GDM1 (cell line): ENCODE measurements at places on chromosomes 4 and X.
A peak's percentile ranks its signal among the peaks of the same experiment; 100 is the strongest.

GRCh38 chr4:27775156-27775555 lies 914.5 kb downstream of the STIM2 start:
- no peak for DNase-seq

DNA sequence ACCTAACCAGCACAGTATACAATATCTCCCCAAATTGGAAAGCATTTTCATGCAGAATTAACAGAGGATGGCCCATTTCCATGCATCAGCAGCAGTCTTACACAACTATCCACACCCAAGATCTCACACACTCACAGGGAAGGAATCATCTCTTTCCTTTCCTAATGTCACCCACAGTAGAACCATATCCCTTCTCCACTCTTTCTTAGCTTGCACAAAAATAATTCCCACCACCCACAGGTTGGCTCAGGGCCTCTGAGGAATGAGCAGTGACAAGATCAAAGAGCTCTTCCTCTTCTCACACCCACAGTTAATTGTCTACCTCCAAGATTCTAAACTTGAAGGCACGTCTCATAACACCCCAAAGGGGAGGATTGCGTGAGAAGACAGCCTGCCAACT lies 217.7 kb upstream of the VEGFC start:
- no peak for DNase-seq

DNA sequence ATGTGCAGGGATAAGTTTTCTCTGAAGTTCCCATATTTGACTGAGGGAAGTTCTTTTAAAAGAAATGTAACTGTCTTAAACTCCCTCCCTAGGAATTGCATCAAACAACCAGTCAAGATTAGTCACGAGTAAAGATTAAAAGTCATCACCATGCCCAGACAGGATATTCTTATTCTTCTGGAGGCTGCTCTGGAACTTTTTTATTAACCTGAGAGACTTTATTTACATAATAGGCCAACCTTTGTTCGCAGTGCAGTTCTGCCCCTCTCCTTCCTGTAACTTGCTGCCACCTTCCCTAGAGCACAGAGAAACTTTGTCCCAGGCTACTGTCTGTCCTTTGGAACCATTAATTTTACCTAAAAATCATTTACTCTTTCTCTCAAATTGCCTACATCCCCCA lies 9.8 kb upstream of the HERC3 start:
- DNase-seq = no peak

DNA sequence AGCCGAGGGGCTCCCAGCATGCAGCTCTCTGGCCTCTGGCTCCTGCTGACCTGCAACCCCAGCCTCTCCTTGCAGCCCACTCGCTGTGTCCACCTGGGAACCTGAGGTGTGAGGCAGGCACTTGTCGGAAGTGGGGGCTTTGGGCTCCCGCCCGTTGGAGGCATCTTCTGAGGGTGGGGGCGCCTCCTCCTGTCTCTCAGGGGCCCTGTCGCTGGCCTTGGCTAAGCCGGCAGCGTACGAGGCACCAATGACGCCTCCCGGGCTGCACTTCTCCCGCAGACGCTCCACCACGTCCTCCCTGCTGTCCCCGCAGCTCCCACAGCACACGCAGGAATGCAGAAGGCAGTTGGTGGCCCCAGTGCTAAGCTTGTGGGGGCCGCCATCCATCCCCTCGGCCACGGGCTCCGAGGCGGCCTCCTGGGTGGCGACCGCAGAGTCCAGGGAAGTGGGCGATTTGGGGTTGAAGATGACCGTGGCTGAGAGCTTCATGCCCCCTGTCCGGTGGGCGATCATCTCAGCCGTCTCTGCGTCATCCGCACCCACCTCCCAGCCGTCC lies 42.5 kb upstream of the MXD4 start:
- no peak for DNase-seq

GRCh38 chr4:78069319-78069718 lies 12.2 kb downstream of the FRAS1 start:
- no peak for DNase-seq

DNA sequence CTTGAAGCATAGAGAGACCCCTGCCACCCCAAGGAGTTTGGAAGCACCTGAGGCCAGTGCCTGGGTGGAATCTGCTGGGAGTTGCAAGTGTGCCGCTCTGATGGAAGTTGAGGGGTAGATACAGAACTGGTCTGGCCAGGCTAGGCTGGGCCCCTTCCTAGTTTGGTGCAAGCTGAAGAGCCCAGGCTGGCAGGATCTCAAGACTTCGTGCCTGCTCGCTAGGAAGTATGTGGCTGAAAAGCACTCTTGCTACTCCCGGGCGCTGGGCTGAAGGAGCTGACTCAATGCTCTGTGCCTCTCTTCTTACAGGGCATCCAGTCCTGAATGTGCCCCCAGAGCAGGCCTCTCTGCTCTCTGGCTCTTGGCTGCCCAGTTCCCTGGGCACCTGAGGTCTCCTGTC lies 51.7 kb upstream of the PJA1 start:
- DNase-seq = no peak

GRCh38 chr4:4995103-4995907 lies 24.0 kb downstream of the CYTL1 start:
- DNase-seq = peak; percentile 72

DNA sequence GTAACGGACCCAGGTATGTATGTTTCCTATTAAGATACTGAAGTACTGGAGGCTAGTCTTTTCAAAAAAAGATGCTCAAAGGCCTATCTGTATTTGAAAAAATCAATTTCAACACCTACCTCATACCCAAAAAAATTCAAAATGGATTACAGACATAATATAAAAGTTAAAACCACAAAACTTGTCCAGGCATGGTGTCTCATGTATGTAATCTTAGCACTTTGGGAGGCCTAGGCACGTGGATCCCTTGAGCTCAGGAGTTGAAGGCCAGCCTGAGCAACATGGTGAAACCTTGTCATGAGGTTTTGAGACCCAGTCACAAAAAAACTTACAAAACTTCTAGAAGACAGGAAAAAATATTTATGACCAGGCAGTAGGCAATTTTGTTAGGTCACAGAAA lies 16.7 kb downstream of the RBMX start:
- no peak for DNase-seq

GRCh38 chrX:111568354-111568753 lies 56.9 kb downstream of the SERTM2 start:
- DNase-seq = no peak

- DNase-seq = no peak
Observed at GRCh38 chr4:89715631-89716030, 121.3 kb downstream of the SNCA start.

- DNase-seq = no peak
Observed at GRCh38 chr4:70473679-70474078, 1.7 kb downstream of the MUC7 start.

- DNase-seq = no peak
Observed at GRCh38 chr4:27966664-27967063, 1106.0 kb downstream of the STIM2 start.

GRCh38 chr4:174222266-174222872 lies 61.1 kb downstream of the FBXO8 start:
- no peak for DNase-seq

DNA sequence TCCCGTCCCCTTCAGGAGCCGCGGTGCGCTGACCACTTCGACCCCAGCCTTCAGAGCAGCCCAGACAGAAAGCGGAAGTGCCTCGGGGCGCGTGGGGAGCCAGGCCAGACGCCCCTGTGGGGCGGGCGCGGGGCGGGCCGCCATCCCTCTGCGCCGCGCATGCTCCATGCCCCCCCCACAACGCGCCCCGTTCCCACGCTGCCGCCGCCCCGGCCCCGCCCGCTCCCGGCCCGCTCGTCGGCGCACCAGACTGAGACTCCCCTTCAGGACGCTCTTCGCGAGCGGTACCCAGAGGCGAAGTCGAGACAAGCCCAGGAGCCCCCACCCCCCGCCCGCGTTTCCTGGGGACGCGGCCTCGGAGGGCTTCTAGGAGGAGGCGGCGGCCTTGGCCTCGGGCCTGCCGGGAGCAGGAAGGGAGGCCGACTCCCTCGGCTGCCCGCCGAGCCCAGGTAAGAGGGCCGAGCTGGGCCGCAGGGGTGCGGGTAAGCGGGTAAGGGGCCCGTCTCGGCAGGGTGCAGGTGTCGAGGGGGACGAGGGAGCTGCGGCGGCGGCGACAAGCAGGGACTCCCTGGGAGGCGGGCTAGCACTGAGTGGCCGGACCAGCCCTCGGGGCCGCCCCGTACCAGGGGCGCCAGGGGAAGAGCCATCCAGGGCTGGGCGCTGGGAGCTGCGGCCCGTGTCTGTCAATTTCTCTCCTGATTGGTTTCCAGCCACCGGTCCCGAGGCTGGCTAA lies at the start of gene ZFP92:
ZFP92 (plus strand) TSS at position 218 of the 733 bp plus-strand sequence. CDS start 6,851 bp downstream, outside the sequence.
- no peak for DNase-seq

- no peak for DNase-seq
Observed at GRCh38 chr4:101337688-101338087, 9.6 kb downstream of the PPP3CA start.

GRCh38 chr4:137370679-137371078 lies 161.6 kb downstream of the PCDH18 start:
- DNase-seq = no peak

DNA sequence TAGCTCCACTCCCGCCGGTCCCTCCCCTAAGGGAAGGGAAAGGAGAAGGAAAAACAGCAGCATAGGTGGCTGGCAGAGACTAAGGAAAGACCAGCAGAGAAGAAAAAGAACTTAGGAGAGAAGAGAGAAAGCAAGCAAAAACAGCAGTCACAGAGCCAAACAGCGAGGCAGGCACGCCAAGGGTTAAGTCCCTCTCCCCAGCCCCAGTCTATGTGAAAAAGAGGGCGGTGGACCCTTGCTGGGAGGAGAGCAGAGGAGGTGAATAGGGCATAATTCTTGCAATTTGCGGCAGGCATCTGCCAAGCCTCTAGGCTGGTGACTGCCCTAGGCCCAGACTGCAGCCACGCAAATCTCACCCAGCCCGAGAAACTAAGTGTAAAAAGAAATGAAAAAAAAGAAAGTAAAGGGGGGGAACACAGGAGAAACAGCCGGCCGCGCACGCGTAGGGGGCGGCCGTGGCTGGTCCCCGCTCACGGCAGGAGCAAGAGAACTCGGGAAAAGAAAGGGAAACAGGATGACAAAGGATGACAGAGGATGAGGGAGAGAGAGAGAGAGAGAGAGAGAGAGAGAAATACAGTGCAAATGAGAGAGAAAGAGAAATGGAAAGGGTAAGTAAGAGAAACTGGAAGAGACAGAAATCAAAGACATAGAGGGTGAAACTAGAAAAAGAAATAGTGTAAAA lies 48.6 kb downstream of the MAGEA9 start:
- no peak for DNase-seq

DNA sequence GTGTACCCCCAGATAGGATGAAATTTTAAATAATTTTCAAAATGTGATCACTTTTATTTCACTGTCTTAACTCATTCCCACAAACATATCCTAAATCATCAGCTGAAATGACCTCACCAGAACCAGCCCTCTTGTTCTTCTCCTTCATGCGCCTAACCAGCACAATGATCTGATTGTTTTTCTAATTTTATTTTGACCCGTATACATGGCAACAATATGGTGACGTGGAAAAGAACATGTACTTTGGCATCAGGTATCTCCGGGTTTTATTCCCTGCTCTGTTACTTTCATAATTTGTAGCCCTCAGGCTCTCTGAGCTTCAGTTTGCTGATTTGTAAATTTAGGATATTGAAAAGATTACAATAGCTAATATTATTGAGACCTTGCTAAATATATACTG lies 562.4 kb upstream of the ZFP42 start:
- DNase-seq = no peak

DNA sequence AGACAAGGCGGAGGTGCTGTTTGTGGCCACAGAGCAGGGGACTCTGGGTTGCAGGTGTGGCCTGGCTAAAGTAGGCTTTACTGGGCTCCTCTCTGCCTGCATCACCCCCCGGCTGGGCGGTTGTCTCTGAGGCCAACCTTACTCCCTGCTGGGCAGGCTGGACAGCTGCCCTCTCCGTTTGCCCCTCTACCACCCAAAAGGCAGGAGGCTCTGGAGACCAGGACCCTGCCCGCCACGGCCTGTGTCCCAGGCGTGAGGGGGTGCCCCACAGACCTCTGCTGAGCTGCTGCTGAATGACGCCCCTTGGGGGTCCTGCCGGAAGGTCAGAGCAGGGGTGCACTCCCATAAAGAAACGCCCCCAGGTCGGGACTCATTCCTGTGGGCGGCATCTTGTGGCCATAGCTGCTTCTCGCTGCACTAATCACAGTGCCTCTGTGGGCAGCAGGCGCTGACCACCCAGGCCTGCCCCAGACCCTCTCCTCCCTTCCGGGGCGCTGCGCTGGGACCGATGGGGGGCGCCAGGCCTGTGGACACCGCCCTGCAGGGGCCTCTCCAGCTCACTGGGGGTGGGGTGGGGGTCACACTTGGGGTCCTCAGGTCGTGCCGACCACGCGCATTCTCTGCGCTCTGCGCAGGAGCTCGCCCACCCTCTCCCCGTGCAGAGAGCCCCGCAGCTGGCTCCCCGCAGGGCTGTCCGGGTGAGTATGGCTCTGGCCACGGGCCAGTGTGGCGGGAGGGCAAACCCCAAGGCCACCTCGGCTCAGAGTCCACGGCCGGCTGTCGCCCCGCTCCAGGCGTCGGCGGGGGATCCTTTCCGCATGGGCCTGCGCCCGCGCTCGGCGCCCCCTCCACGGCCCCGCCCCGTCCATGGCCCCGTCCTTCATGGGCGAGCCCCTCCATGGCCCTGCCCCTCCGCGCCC lies 920 bp downstream of the HTT-AS start:
- DNase-seq = no peak

DNA sequence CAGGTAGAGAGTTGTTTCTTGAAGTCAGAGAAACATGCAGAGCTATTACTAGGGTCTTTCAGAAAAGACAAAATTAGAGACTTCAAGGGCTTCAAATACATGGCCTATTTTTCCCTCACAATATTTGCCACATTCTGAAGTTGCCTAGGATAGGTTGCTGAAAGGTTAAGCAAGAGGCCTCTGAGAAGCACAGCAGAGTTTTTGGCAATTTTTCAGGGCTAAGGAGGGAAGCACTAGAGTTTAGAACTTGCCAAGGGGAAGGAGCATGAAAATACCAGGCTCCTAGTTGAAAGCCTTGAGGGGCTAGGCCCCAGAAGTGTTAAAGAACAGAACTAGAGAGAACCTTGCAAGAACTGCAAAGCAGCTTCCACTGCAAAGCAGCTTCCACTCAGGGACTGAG lies 86.4 kb downstream of the ANAPC10 start:
- DNase-seq = no peak

GRCh38 chr4:8303081-8303480 lies 33.5 kb downstream of the HTRA3 start:
- no peak for DNase-seq

- no peak for DNase-seq
Observed at GRCh38 chrX:119989905-119990555, 46.5 kb upstream of the NKAP start.

DNA sequence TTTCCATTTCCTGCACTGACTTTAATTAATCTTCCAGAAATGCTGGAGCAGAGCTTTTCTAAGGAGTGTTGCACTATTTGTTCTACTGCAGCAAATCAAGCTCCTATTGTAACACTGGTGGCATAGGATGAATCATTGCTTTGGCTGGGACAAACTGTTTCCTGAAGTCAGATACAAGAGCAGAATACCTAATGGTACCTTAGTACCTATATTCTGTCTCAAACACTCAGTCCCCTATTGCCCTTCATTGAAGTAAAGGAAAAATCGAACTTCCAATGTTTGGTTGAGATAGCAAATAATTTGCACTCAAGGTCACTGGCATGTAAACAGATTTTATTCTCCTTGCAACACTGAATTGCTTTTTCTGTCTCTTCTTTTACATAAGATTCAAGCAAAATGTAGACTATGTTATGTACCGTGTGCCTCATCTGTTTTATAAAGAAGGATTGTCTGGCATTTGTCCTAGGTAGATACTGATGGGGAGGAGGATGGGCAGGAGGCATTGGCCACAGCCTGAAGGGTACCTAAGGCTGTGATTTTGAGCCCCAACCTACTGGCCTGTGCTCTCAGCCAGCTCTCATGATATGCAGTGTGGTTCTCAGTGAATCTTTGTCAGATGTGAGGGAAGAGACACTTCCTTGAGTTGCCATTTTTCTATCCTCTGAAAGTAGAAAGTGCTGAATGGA lies 141.6 kb downstream of the AASDH start:
- DNase-seq = no peak

GRCh38 chrX:53281321-53281822 lies at the start of gene IQSEC2:
Gene IQSEC2, minus strand, starts transcription at chrX:53281584.
- no peak for DNase-seq
